ENCODE measurements at places on chromosomes 6 and 20.

GRCh38 chr20:32902456-32903420 is 44.0 kb downstream of the EFCAB8 start:
- peak; percentile 68 for DNase-seq

DNA sequence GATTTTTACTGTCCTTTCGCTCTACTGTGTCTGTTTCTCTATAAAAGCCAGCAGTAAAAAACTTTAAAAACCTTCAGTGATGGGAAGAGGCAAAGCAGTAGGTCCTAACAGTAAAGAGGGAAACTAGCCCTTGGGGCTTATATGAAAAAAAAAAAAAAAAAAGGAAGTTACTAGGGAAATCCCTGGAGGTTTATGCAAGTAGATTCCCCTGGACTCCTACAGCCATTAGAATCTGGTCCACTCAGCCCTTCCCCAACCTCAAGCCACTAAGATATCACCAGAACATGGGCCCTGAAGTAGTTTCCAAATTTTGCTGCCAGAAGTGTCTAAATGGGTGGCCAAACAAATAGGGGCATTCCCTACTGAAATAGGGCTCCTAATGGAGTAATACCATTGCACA is 70.5 kb upstream of the HINT3 start:
- no peak for DNase-seq

- DNase-seq, result no peak
Observed at GRCh38 chr20:41702647-41703046, 84.5 kb upstream of the CHD6 start.

DNA sequence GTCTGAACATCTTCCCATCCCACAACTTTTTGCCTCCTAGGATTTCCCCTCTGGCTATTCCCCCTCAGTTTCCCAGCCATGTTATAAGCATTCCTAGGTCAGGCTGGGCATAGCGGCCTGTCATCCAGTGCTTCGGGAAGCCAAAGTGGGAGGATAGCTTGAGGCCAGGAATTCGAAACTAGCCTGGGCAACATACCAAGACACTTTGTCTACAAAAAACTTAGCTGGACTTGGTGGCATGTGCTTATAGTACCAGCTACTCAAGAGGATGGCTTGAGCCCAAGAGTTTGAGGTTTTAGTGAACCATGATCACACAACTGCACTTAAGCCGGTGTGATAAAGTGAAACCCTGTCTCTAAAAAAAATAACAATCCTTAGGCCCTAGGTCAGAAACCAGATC is 447.4 kb downstream of the KIF16B start:
- no peak for DNase-seq

DNA sequence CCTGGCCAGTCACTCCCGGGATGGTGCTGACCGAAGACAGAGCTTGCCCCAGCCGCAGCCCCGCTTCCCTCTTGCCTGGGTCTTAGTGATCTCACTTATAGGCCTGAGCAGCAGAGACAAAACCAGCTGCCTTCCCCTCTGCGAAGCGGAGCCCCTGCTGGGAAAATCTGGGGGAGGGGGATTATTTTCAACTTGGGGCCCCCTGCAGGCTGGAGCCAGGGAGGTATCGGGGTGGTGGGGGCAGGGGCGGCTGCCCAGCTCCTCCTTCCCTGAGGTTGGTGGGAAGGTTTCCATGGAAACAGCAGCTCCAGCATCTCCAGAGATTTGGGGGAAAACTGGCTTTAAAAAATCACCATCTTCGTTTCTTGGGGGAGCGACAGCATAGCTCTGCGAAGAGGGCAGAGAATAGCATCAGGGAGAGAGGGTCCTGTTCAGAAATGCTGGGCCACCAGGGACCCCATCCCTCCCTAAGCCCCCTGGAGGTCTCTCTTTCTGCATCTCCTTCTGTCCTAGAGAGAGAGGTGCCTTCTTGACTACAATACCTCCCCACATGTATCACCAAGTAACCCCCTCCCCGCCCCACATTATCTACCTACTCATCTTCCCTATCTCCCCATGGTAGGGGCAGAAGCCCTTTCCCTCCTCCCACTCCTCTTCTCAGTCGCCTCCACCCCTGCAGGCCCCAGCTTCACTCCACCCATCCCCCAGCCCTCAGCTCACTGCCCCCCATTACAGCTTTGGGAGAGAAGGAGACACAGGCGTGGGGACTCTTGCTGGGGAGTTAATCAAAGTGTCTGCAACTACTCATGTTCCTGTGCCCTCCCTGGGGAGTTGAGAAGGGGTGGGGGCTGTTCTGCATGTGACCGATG is 88.4 kb upstream of the CCDC167 start:
- DNase-seq, result no peak

- DNase-seq, result no peak
Observed at GRCh38 chr20:23037017-23037481, 1.9 kb downstream of the SSTR4 start.

- DNase-seq, result no peak
Observed at GRCh38 chr6:169291646-169292337, 38.1 kb upstream of the THBS2 start.

- DNase-seq, result no peak
Observed at GRCh38 chr6:122154155-122154554, 245.3 kb upstream of the HSF2 start.

- no peak for DNase-seq
Observed at GRCh38 chr6:148470156-148470555, 127.5 kb downstream of the SASH1 start.

DNA sequence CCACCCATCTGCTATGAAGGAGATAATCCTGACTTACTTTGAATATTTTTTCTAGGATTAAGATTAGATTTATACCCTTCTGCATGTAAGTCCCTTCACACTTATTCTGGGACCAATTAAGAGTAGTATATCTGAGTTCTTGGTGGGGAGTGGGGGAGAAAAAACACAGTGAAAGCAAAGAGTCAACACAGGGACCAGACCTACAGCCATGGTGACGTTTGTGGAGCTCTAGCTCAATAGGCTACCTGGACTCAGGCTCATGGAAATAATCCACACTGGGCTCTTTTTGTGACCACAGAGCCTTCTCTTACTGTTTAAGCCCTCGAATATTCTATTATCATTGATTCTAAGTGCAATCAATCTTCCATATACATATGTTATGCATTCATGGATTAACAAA is 491.4 kb downstream of the LMBRD1 start:
- no peak for DNase-seq

DNA sequence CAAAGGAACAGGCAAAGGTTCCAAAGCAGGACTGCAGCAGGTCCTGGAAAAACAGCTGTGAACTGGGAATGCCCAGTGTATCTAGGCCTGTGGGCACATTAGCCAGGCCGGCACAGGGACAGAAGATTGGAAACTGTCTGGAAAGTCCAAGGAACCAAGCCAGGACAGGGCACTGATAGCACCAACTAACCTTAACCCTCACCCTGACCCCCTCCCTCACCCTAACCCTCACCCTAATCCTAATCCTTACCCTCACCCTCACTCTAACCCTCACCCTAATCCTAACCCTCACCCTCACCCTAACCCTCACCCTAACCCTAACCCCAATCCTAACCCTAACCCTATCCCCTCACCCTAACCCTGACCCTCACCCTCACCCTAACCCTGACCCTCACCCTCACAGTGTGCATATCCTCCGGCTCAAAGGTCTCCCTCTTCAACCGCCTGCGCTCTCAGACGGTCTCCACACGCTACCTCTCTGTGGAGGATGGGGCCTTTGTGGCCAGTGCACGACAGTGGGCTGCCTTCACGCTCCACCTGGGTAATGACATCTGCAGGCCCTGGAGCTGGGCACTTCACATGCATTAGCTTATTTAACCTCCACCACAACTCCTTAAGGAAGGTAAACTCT is 5.1 kb upstream of the MATN4 start:
- no peak for DNase-seq

GRCh38 chr20:32681175-32682084 is 7.7 kb upstream of the C20orf203 start:
- no peak for DNase-seq

DNA sequence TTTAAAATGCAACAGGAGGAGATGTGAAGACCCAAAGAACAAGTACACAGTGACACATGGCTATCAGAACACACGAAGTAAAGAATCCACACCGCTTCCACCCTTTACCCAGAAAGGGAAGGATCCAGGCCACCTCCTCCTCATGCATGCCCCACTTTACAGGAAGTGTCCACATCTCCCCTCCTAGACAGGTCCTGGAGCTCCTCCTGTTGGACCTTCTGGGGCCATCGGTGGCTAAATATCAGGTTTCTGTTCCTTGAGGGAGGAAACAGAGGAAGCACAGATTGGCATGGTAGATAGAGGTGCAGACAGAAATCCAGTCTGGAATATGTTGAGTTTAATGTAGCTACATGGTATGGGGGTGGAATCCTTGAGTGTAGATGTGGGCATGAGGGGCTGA is 10.9 kb downstream of the NINL start:
- no peak for DNase-seq
